Fibroblast of skin of right quadriceps (primary cell): ENCODE measurements at places on chromosomes 1 and 21.

- no peak for DNase-seq
These were observed 39.6 kb downstream of the SDC3 start for GRCh38 chr1:30868833-30869435.

GRCh38 chr1:226977643-226978431 lies 37.7 kb downstream of the COQ8A start:
- no peak for DNase-seq

DNA sequence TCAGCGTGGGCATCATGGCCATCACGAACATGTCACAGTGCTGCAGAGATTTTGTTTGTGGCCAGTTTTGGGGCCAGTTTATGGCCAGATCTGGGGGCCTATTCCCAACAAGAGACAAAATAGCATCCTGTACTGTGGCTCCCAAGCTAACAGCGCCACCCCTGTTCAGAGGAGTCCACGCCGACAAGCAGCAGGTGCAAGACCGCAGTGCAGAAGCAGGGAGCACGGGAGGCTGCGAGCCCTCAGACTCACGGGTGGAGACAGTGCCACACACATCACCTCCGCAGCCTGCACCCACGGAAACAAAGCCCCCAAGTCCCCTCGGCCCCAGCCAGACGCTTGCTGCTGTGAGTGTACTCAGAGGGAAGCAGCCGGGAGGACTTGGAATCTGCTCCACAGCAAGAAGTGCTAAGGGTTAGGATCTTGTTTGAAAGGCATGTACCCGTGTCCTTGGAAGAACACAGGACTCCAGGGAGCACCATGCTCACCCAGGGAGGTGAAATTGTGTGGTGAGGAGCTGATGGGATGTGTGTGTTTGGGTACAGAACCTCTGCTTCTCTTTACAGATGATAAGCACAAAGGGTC lies 7.1 kb downstream of the TCP10L start:
- no peak for DNase-seq

GRCh38 chr1:248696261-248696660 lies 6.3 kb downstream of the OR14I1 start:
- DNase-seq: no peak

- DNase-seq: peak; percentile 46
These were observed 3.2 kb upstream of the NUAK2 start for GRCh38 chr1:205324781-205325180.

DNA sequence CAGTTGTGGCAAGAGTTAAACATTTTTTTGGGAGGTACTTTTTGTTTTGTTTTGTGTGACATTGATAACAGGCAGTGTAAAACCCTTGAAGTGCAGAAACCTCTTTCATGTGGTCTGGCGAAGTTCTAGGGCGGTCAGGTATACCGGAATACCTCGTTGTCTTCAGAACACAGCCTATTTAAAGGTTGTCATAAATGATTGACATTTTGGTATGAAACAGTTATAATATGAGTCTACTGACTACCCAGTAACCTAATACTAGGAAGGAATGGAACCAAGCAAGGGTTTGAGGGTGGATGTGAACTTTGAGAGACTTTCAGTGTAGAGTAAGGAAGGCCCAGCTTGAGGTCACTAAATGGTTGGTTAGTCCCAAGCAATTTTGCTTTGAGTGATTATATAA lies 40.5 kb downstream of the PATJ start:
- DNase-seq: no peak

- no peak for DNase-seq
These were observed 739.0 kb upstream of the NCAM2 start for GRCh38 chr21:20259031-20259867.

- DNase-seq: peak; percentile 61
These were observed 8.2 kb downstream of the SYTL1 start for GRCh38 chr1:27349784-27350662.

DNA sequence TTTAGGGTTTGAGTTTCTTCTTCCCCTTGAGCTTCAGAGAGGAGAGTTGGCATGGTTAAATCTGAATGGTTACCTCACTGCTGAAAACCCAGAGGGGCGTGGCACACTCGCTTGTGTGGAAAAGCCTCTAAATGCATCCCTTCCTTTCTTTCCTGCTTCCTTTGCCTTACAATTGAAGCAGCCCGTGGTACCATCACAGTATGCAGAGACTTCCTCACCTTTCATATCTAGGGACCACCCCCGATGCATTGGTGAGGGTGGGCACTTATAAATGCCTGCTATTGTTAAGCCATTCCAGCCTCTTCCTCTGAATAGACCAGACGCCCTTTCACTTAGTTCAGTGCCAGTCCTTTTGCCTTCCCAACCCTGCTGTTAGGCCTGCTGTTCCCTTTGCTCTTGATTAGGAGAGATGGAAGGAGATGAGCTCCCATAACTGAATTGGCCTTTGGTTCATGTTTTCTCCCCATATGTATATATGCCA lies 21.9 kb upstream of the LAX1 start:
- DNase-seq: no peak

GRCh38 chr1:44071461-44071860 lies 40.2 kb upstream of the SLC6A9 start:
- DNase-seq: no peak

GRCh38 chr1:147177611-147178380 lies 5.5 kb upstream of the PRKAB2 start:
- peak; percentile 48 for DNase-seq

DNA sequence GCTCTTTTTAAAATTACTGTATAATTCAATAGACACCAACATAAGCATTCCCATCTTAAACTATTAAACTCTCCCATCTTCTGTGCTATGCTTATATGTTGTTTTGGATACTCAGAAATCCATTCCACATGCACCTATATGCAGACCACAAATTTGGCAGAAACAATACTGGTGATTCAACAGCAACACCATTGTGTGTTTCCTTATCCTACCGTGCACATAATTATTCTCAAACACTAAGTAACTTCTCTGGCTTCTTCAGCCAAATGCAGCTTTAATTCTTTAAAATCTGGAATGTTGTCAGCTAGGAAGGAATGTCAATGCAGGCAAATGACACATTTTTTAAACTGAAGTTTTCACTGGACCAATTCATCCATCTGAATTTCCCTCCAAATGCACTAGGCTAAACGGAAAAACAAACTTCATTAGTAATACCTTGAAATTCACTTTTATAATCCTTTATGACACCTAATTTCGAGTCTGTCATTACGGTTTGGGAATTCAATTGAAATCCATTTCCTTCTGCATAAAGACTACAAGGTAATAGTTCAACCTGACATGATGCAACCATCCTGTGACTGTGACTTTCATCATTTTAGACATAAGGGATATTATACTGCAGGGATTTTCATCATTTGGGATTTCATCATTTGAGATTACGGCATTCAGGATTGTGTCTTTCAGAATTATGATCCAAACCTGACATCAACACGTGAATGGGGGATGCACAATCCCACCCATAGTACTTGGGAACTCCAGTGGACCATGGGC lies 308.5 kb downstream of the LTN1 start:
- DNase-seq: peak; percentile 55

- DNase-seq: peak; percentile 39
These were observed 6.9 kb downstream of the USP48 start for GRCh38 chr1:21775985-21776562.

GRCh38 chr1:225467193-225468020 lies 39.6 kb upstream of the LBR start:
- DNase-seq: peak; percentile 42

GRCh38 chr1:26536081-26536480 lies 6.5 kb downstream of the RPS6KA1 start:
- no peak for DNase-seq

- no peak for DNase-seq
These were observed 21.1 kb upstream of the PDE9A start for GRCh38 chr21:42632336-42632751.

GRCh38 chr1:51044834-51045233 lies 57.2 kb upstream of the C1orf185 start:
- no peak for DNase-seq
